ENCODE measurements at places on chromosomes 13 and 19.
A peak's percentile ranks its signal among the peaks of the same experiment; 100 is the strongest.

GRCh38 chr19:49793561-49793840, 19.6 kb downstream of the FUZ start:
- DNase-seq, result no peak

DNA sequence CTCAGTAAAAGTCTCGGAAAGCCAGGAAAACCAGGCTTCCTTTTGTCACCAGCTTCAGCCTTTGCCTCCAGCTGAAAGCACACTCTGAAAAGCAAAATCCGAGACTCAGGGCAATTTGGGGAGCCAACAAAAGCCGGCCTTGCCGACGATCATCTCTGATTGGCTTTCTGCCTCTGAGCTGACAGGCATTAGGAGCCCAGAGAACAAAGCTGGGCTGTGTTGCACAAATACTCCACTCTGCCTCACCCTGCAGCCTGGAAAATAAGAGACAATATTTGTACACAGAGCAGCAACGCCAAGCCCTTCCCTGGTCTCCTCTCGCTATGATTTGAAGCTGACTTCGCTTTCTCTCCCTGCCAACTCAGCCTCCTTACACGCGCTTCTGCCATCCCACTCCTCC, 46.9 kb downstream of the CACNA1A start:
- DNase-seq, result no peak

DNA sequence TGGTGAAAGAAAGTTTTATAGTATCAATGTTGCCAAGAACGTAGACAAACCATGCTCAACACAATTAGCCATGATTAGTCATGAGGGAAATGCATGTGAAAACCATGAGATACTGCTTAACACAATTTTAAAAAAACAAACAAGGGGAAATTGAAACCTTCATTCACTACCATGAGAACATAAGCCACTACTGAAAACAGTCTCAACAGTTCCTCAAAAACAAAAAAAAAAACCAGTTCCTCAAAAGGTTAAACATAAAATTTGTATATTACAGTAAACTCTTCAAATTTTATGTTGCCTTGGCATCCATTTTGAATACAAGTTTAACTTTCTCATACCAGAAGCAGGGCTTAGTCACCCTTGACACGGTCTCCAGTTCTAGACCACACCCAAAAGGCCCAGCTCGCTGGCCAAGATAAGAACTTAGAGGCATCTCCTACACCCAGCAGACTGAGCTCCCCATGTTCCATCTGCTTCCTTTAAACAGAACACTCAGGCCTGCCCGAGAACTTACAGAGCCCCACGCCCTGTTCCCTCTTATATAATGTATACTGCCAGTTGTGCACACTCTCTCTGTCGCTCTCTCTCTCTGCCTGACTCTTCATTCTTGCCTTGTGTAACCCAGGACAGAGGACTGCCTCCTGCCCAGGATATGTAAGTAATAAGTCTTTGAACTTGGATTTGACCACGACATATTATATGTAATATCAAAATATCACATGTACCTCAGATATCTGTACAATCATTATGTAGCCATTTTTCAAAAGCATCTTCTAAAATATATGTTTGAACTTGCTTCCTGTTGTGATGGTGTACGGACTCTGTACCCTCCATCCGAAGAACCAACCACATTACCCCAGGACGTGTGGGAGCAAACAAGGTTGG, 67.4 kb downstream of the STK24 start:
- peak; percentile 47 for DNase-seq

- no peak for DNase-seq
Measured at GRCh38 chr19:39372047-39372802, 18.7 kb downstream of the PAF1 start.

DNA sequence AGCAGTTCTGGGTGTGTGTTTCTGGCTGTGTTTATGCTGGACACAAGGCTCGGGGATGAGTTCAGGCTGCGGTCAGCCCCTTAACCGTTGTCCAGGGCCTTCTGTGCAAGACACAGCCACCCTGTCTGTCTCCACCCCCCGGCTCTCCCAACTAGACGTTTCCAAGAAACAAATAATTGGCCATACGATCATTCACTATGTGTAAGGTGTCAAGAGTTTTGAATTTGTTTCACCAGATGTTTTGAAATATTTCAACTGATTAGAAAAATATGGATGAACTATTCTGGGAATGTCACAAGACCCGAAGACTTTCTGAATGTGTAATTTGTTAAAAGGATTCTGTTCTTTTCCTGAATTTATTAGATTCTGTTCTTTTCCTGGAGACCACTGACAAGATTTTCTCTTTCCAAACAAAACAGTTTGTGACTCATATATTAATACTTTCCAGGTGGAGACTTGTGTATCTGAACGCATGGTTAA, 318.2 kb downstream of the MYO16 start:
- no peak for DNase-seq

DNA sequence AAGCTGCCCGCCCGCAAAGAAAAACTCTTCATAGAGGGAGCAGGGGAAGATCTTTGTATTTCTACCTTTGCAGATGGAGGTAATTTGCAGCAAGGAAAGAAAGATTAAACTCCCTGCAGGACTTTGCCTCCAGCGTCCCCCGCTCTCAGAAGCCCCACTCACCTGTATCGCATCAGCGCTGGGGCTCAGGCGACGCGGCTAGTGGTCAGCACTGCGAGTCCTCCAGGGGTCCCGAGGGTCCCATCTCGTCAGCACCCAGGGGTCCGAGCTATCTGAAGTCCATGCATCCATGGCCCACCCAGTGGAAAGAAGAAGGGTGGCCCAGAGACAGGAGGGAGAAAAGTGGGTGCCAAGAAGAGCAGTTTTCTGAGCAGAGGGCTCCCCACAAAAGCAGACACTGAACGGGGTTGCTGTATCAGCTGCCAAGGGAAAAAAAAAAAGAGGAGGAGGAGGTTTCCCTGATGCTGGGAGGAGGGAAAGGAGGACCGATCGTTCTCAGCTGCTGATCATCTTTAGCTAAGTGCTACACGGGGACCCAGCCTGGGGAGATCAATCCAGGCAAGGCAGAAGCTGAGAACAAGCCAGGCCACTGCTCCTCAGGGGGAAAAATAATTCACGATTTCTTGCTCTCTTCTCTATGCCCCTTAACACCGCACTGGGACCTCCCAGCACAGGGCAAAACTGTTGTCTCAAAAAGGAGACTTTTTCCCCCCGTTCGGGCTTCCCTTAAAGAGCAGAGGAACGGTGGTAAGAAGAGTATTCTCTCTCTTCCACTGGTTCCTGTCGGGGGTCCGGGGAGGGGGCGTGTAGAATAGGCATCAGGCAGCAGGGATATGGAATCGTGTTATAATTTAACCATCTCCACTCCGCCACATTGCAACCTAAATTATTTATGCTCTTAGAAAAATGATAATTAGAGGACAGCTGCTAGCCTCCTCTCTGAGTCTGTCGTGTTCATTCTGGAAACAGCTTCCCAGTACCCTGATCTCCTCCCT, 117.7 kb upstream of the CACNA1A start:
- no peak for DNase-seq

DNA sequence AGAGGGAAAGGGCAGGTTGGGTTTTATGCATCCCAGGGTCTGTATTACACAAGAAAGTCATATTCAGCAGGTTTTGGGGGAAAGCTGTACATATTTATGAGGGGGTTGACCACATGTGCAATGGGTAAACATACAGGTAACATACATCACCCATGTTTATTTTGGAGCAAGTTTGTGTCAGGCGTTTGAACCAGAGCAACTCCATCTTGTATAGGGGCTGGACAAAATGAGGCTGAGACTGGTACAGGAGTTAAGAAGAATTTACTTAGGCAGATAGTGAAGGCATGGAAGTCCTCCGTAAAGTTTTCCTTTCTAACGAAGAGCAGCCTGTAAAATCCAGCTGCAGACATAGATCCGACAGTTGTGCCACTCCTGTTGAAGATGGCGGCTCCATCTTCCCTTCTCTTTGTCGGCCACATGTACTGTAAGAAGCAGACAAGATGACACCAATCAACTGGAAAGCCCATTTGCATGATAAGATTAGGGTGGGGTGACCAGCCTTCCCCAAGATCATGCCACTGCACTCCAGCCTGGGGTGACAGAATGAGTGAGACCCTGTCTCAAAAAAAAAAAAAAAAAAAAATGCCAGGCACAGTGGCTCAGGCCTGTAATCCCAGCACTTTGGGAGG, 4.7 kb upstream of the NUDT19 start:
- no peak for DNase-seq

DNA sequence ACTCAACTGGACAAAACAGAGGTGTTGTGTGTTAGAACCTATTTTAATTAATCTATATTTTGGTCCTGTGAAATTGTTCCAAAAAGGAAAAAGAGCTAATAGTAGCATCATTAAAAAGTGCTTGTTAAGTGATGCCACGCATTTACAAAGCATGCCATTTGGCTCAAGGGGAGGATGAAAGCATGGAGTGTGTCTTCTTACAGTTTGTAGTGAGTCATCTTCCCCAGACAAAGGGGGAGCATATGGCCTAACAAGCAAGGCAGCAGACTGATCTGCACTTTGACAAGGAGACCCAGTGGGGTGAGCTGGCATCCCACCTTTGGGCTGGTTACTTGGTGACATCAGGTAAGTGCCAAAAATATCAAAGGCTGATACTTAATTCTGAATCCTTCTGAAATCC, 297.0 kb downstream of the FGF9 start:
- DNase-seq, result no peak

Data from T-helper 22 cell (primary cell).